Naive B cell (primary cell): ENCODE measurements at places on chromosomes 6 and 20.
A peak's percentile ranks its signal among the peaks of the same experiment; 100 is the strongest.

- no peak for DNase-seq
Observed at GRCh38 chr20:23161244-23161891, 75.2 kb upstream of the CD93 start.

GRCh38 chr20:35838205-35838604, 66.4 kb downstream of the PHF20 start:
- no peak for DNase-seq

GRCh38 chr20:5626603-5627002, 123.6 kb upstream of the SHLD1 start:
- DNase-seq: no peak

- DNase-seq: no peak
Observed at GRCh38 chr20:2156666-2157624, 55.3 kb downstream of the STK35 start.

- DNase-seq: no peak
Observed at GRCh38 chr6:126605089-126605488, 265.2 kb downstream of the CENPW start.

GRCh38 chr6:100228834-100229441, 234.9 kb upstream of the MCHR2 start:
- DNase-seq: peak; percentile 15

GRCh38 chr6:17881085-17881858, 106.2 kb downstream of the KIF13A start:
- no peak for DNase-seq

DNA sequence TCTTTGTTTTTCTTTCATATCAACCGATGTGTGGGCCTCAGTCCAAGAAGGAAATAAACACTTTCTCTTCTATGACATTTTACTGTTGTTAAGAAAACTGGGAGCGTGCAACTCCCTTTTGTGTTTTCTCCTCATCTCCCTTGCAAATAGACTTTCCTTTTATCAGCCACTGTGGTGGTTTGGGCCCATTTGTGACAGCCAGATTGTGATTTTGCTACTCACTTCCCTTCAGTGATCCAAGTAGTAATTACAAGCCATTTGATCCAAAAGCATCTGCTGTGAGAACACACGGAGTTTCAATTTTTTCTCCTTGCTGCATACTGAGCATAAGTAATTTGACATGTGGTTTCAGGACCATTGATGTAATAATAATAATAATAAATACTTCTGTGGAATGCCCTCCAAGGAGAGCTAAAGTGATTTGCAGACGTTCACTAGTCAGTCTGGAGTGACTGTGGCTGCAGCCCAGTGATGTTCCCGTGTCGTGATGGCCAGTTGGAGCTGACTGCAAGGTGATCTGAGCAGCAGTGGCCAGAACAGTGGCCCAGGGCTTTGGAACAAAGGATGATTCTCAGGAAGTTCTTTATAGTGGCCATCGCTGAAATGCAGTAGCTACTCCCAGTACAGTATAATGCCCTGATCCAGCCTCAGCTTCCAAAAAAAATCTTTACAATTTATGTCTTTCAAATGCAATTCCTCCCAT, 91.9 kb upstream of the CLDN20 start:
- no peak for DNase-seq

DNA sequence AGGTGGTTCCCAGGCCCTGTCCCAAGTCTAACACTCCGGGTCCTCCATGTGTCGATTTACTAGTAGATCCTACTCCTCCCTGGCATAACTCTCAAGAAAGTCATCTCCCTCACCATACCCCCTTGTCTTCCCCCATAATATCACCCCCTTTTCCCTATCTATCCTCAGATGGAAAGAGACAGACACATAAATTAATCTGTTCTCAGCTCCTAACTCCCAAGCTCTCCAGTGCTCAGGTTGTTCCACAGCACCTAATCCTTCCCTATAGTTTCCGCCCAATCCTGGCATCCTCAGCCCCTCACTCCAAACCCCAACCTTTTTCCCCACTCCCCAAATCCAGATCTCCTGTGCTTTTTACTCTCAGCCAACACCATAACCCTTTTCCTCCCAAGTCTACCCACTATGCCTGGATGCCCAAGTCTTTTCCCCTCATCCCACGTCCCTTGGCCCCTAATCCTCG, 808 bp downstream of the ILRUN start:
- DNase-seq: no peak

GRCh38 chr20:11364736-11365135, 553.0 kb upstream of the BTBD3 start:
- DNase-seq: no peak

- no peak for DNase-seq
Observed at GRCh38 chr6:119310486-119311036, 39.0 kb downstream of the MAN1A1 start.

DNA sequence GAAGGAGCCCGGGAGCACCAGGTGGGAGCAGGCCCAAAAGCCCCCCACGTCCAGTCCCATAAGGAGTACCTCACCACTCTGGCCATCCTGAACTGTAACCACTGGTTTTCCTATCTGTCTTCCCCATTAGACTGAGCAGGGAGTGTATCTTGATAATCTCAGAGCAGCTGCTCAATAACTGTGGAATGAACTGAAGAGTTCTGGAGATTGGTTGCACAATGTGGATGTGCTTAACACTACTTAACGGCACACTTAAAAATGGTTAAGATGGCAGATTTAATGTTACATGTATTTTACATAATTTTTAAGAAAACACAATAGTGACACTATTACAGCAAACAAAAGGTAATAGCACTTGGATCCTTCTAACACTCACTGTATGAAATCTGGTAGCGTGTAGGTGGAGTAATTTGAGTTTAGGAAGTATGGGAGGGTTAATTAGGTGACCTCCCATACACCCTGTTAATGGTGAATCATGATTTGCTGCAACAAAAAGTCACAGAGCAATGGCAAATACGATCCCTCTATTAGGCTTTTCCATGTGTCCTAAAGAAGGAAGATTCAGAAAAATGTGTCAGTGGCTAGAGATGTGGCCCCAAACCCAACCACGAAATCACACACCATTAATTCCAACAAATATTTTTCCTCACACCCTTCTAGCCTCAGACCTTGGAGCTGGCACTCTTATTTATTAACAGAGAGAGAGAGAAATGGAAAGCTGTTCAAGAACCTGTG, 18.4 kb downstream of the TRAM2 start:
- no peak for DNase-seq

DNA sequence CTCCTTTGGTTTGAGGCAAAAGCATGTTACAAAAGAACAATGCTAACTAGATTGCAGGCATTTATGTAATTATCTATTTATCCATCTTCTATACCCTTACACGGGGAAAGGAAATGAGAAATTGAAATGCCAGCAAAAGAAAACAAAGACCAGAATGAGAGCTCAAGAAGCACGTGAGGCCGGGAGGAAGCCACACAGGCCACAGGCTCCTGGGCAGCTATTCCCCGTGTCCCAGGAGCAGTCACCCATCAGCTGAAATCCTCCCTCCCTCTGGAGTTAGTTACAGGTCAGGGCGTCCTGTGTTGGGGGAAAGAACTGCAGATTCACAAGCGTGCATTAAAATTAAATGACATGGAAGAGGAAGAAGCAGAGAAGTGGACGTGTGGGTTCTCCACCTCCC, 64.7 kb upstream of the RPS6KA2 start:
- DNase-seq: no peak

GRCh38 chr6:14025160-14025559, 92.4 kb upstream of the CD83 start:
- DNase-seq: no peak

DNA sequence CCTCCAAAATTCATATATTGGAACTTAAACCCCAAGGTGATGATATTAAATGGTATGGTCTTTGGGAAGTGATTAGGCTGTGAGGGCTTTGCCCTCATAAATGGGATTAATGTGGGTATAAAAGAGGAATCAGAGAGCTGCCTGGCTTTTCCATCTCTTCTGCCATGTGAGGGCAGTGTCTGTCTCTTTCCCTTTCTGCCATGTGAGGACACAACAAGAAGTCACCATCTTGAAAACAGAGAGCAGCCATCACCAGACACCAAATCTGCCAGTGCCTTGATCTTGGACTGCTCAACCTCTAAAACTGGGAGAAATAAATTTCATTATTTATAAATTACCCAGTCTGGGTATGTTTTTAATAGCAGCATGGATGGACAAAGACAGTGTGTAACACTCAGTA, 263.0 kb downstream of the PAX1 start:
- no peak for DNase-seq

- DNase-seq: no peak
Observed at GRCh38 chr20:2871111-2871465, 2.2 kb upstream of the PTPRA start.

DNA sequence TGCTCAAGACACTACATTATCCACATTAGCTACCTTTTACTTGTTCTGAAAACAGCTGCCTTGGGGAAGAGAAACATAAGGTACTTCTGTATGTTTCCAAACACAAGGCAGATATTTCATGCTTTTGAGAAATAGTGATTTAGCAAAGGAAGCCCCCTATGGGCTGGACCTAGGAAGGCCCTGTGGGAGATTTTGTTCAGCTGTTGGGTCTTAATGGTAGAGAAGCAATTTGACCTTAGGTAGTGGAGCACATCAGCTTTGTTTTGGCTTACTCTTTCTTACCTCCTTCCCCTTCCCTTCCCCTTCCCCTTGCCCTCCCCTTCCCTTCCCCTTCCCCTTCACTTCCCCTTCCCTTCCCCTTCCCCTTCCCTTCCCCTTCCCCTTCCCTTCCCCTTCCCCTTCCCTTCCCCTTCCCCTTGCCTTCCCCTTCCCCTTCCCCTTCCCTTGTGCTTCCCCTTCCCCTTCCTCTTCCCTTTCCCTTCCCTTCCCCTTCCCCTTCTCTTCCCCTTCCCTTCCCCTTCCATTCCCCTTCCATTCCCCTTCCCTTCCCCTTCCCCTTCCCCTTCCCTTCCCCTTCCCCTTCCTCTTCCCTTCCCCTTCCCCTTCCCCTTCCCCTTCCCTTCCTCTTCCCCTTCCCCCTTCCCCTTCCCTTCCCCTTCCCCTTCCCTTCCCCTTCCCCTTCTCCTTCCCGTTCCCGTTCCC, 84.6 kb downstream of the ANKS1A start:
- DNase-seq: no peak

- no peak for DNase-seq
Observed at GRCh38 chr6:87588756-87589407, 905 bp downstream of the RARS2 start.
